ENCODE measurements at places on chromosomes 6 and 20.

- DNase-seq, result peak; percentile 88
Measured at GRCh38 chr6:41683523-41684310, 45.4 kb downstream of the MDFI start.

DNA sequence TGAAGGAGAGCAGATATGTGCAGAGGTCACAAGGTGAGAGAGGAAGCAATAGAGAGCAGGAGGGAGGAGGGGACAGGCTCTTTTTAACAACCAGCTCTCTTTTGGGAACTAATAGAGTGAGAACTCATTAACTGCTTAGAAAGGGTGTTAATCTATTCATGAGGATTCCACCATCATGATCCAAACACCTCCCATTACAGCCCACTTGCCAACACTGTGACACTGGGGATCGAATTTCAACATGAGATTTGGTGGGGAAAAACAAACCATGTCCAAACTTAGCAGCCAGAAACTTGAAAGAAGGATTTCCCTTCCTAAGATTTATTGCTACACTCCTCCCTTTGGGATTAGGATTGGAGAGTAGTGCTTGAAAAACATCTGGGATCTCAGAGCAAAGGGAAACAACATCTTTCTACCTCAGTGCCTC, 135.5 kb upstream of the PLCB4 start:
- DNase-seq, result no peak

DNA sequence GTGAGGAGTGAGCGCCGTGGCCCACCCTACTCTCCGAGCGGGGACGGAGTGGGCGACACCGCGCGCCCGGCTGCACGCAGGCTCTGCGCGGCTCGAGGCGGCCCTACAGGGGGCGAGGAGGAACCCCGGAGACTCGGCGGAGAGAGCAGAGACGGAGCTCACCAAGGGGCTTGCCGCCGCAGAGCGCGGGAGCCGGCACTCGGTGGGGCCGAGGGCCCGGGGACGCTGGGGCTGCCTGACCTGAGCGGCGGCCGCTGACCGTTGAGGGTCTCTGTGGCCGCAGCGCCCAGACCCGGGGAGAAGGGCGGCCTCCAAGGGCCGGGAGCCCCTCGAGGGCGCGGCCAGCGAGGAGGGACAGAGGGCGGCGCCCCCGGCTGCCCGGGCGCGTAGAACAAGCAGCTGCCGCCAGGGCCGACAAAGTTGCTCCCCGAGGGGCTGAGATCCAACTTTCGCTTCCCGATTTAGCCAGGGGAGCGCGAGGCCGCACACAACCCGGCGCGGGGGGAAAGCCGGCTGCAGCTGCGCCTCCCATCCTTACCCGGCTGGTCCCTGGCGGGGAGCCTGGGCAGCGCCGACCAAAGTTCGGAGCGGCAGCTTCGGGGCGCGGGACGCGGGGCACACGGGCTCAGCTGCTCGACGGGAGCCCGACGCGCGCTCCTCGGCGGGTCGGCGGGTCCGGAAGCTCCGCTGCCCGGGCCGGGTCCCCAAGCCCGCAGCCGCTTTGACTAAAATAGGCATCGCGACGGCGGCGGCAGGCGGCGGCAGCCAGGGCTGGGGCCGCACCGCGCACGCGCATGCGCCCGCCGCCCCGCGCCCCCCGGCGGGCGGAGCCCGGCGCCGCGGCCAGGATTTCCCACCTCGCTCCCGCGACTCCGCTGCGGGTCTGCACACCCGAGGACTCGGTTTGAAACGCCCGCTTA, 43.1 kb downstream of the POPDC3 start:
- peak; percentile 77 for DNase-seq

- peak; percentile 49 for DNase-seq
Measured at GRCh38 chr6:36851149-36851614, 11.9 kb upstream of the CPNE5 start.

DNA sequence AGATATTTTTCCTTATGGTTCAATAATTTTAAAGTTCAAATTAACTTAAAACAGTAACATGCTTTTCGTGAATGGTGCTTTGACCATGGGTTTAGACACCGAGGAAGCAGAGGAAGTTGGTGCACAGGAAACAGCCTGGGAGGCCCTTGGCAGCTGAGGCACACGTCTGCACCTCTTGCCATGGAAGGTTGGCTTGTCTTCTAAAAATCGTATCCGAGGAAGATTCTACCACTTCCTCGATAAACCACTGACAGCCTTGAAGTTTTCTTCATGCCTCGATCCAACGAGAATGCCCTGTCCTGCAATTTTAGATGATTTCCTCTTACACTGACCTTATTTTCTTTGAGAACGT, 12.2 kb downstream of the DLL1 start:
- no peak for DNase-seq

GRCh38 chr20:63101781-63102720, 95.3 kb upstream of the BHLHE23 start:
- peak; percentile 59 for DNase-seq

All from pancreas (tissue), 10 donors.